Omental fat pad (tissue), 4 donors: ENCODE measurements at places on chromosomes 6 and 20.
A peak's percentile ranks its signal among the peaks of the same experiment; 100 is the strongest.

DNA sequence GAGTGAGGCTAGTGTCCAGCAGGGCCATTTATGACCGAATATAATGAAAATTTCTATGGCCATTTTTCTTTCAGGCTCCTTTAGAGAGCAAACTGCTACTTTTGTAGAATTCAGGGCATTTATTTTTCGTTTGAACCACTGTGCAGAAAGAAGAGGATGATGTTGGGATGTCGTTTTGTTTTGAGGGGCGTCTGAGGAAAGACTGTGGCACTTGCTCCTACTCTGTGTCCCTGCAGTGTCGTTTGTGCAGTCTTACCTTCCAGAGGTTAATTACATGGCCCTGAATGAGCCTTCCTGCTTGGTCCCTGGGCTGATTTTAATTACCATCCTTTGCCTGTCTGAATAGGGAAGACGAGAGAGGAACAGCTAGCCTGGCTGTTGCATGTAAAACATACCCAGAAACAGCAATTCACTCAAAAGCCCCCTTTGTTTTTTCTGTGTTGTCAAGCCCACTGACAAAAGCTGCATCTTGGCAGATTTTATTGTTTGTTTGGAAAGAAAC lies 65.3 kb downstream of the CTNNBL1 start:
- DNase-seq = no peak

DNA sequence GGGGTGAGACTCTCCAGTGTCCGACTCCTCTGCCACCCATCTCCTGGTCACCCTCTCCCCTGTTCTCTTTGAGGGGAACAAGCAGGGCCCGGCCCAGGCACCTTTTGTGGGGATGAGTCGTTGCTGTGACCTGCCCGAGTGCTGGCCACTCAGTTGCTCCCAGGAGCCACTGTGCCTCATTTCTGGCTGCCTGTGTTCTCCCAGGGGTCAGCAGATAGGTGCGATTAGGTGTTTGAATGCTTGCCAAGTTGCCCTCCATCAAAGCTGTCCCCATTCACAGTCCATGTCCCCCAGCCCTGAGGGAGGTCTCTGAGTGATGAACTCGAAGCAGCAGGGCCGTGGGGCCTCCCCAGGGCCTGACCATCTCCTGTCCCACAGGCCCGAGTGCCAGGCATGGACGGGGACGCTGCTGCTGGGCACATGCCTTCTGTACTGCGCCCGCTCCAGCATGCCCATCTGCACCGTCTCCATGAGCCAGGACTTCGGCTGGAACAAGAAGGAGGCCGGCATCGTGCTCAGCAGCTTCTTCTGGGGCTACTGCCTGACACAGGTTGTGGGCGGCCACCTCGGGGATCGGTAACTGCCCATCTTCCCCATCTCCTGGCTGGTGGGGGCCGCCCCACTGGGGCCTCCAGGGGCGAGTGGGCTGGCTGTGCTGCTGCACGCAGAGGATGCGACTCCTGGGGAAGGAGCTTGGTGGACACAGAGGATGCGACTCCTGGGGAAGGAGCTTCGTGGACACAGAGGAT lies 4.1 kb downstream of the SLC17A9 start:
- no peak for DNase-seq

DNA sequence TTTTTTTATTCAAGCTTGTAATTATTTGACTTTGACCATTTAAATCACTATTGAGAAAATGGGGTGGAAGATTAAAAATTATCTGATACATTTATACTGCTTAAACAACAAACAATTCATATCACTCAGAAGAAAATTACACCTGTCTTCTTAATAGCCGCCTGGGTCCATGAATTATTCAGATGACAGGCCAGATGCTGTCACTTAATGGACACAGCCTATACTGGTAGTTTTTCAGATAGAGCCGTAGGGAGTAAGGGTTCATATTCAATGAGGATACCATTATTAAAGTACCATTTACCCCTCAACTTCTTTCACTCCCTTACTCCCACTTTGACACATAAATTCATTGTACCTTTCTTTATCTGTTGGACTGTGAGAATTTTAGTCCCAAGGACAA lies 1193.4 kb upstream of the MAP3K7 start:
- DNase-seq = no peak

DNA sequence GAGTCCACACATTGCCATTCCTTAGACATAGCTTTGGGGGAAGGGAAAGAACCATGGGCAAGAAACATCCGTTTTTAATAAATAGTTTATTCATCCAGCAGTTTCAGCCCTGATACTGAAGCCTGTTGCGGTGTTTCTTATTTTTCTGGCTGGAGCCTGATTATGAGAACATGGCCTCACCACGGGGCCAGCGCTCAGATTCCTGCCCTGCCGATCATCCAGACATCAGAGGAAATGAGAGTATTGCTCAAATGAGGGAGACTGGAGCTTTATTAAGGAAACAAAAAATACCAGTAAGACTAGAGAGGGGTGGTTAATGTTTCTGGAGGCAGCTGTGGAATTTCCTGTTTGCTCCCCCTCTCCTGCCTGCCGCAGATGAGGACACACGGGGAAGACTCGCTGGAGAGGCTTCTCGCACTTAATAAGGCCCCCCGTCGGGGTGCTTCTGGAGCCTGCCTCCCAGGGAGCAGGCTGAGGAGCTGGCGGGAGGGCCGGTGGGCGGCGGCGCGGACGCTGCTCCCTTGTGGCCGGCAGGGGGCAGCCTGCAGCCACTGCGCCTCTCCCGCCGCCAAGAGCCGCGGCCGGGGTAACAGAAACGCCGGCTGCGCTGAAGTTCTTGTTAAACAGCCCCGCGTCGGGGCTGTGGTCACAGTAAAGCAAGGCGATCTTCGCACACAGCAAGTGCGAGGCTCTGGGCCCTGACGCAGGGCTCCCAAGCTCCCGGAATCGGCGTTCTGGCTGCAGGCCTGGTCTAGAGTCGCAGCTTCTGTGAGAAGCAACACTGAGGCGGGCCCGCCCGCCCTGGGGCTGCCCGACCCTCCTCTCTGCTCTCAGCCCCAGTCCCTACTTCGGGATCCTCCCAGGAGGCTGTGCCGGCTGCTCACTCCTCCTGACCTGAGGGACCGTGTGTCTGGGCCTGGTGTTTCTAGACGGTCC lies 17.5 kb downstream of the LEMD2 start:
- no peak for DNase-seq

DNA sequence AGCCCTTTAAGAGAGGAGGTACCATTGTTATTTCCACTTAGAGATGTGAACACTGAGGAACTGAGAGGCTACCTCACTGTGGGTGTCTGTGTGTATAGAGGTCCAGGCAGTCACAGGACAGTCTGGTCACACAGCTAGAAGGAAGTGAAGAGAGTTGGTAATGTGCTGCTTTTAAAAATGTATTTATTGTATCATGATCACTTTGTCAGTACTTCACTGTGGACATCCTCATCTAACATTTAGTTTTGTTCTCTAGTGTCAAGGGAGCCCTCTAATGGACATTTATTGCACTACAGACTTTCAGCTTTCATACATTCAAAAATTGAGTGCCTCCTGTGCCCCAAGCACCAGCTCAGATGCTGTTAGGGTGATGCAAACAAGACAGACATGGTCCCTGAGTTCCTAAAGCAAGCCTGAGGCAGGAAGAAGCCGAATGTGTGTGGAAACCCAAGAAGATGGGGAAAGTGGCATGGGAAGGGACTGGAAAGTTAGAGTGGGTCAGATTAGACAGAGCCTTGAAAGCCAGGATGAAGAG lies 123.0 kb downstream of the SLC16A10 start:
- DNase-seq = no peak

GRCh38 chr6:30616811-30617564 lies at the start of gene PPP1R10:
TSS of gene PPP1R10 (minus strand) at chr6:30617243. CDS start at chr6:30609944, 7,299 bp downstream.
- peak; percentile 89 for DNase-seq

DNA sequence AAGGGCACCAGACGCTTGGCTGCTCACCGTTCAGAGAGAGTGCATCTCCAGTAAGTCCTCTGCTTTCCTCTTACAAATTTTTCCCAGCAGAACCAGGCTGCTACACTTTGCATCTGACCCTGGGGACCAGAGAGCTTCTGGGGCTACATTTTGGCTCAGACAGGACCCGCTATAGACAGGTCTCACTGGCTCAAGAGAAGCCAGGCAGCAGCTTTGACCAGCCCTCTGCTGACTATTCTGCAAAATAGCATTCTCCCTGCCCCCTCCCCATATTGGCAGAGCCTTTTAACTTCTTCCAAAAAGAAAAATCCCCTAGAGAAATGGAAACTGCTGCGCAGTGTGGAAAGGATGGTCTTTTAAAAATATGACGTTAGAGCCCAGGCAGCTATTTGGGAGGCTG lies 37.2 kb downstream of the CPXM1 start:
- DNase-seq = no peak

- DNase-seq = no peak
Observed at GRCh38 chr20:4018023-4018748, 2.8 kb upstream of the RNF24 start.

GRCh38 chr6:110778333-110778732 lies 36.9 kb downstream of the CDK19 start:
- DNase-seq = no peak

- no peak for DNase-seq
Observed at GRCh38 chr6:157629220-157629619, 193.8 kb upstream of the SNX9 start.

- DNase-seq = no peak
Observed at GRCh38 chr20:10689385-10689784, 15.6 kb upstream of the JAG1 start.

DNA sequence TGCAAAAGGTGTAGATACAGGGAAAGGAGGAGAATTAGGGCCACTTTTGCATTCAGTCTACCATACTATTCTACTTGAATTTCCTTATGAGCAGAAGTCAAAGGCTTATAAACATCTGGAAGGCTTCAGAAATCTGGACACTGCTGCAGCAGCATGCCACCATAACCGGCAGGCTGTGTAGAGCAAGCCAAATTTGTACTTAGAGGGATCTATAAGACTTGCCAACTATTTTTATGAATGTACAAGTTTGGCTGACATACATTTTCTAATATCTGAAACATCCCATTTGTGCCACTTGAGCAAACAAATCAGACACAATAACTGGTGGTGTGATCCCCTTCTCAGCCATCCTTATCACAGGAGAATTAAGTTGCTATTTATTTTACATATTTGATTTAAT lies 14.0 kb upstream of the PLCB1 start:
- no peak for DNase-seq
